Cerebellar cortex (tissue), 1 donor: ENCODE measurements at places on chromosomes 4 and X.

DNA sequence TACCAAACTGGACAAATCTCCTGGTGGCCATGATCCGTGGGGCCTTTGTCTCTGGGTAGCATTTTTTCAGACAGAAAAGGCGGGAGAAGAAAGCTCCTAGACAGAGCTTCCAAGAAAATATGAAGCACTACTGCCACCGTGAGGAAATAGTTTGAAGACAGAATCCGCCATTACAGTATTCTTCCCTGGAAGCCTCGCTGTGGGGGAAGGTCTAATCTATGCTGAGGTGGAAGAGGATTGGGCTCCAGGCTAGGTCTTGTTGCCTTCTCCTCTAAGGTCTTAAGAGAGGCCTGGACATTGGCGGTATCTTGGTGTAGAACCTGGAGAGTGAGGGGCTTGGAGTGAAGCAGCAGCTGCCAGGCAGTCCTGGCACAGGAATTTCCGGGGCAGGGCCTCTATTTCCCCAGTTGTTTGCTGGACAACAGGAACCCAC, 218.9 kb downstream of the OR13H1 start:
- peak; percentile 60 for DNase-seq

DNA sequence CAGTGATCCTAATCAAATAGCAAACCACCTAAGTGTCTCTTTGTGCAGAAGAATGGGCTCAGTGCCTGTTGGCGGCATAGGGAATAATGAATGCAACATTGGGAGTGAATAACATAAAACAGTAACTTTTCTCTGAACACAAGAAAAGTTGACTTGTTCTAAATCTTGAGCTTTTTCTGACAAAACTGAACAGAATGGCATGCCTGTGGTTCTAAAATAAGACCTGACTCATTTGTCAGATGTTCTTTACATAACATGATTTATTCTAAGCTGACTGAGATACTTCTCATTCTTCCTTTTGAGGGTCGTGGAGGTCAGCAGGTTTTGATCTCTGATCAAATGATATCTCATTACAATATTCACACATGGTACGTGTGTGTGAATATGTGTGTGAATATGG, 165.4 kb upstream of the WDR1 start:
- no peak for DNase-seq

GRCh38 chr4:177313263-177313662, 3.6 kb downstream of the NEIL3 start:
- DNase-seq = no peak

DNA sequence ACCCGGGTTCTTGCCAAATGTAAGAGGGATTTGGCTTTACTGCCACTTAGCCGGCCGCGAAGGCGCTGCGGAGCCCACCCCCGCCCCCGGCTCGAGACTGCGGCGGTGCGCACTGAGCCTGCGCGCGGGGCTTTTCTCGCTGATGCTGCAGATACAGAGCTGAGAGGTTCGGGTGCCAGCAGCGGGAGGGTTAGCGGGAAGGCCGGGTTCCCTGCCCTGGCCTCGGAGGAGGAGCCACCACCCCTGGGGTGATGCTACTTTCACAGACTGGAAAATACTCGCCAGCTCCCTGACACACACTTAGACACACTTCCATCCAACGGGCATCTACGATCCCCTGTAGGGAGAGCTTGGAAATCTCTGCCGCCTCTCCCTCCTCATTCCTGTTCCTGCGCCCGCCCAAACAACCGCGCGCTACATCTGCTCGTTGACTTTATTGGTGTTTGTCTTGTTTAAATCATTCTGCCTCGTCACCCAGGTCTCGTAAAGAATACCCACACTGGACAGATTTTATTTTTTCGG, 2.1 kb upstream of the PCDH7 start:
- no peak for DNase-seq

DNA sequence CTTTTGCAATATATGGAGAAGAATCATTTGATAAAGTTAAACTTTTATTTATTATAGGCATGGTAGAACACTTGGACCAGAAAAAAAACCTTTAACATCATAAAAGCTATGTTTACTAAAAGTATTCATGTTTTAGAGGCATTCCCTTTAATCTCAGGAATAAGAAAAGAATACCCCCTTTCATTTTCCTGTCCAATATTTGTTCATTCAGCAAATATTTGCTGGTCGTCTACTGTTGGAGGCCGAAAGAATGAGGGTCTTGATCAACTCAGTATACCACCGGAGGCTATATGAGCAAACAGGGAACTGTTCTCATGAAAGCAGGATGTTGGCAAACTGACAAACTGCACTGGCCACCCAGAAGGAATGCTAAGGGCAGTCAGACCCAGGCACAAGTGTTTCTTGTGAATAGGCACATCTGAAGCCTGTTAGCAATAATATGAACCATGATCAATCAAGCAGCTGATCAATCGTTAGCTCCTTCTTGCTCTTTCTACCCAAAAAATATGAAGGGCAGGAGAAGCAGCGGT, 480.8 kb upstream of the FAT1 start:
- peak; percentile 11 for DNase-seq
